GM23338 (cell line): ENCODE measurements at places on chromosomes 6 and 20.

- DNase-seq, result no peak
Observed at GRCh38 chr6:100809346-100809745, 71.8 kb downstream of the ASCC3 start.

- DNase-seq, result no peak
Observed at GRCh38 chr6:136586295-136586694, 36.1 kb upstream of the MAP7 start.

DNA sequence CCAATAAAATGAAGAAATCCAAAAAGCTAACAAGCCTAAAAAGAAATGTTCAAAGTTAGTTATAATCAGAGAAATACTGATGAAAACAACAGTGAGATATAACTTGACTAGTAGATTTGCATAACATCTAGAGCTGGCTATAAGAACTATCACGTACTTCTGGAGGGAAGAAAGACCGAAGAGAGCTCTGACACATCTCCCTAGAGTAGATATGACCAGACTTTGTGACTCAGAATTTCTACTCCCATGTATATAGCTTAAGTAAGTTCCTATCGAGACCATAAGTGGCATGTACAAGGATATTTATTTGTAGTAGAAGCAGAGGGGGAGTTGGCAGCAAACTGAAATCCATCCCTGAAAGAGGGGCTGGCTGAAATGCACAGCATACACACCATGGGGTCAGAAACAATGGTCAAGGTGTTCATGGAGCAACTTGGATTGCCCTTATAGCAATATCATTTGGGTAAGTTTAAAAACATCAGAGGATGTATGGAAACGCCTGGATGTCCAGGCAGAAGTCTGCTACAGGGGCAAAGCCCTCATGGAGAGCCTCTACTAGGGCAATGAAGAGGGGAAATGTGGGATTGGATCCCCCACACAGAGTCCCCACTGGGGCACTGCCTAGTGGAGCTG, 25.6 kb upstream of the IL17A start:
- no peak for DNase-seq

GRCh38 chr6:18601516-18602020, 214.4 kb downstream of the RNF144B start:
- no peak for DNase-seq
